Amniotic epithelial cell (primary cell): ENCODE measurements at places on chromosomes 3 and 15.

DNA sequence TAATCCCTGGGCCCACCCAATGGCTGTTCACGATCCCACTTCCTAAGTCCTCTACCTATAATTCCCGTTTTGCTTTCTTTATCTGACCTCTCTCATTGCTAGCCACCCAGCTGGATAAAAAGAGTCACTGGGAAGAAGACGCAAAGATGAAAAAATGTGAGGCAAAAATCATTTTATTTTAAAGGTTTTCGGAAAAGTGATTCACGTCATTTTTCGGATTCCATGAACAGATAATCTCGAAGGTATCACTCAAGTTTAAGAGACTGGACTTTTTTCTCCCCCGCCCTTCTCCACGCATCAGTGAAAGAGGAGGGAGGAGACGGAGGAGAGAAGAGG, 266.6 kb downstream of the CGGBP1 start:
- no peak for DNase-seq

- DNase-seq: no peak
These were observed 30.3 kb downstream of the MYLK start for GRCh38 chr3:123853686-123854372.

DNA sequence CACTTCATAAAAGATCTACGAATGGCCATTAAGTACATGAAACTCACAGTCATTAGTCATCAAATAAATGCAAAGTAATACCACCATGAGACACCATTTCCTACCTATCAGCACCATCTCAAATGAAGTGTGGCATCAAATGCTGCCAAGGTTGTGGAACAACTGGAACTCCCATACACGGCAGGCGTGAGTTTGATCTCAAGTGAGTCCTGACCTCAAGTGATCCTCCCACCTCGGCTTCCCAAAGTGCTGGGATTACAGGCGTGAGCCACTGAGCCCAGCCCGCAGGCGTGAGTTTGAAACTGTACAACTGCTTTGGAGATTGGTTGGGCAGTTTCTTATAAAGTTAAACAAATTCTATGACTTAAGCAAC, 28.8 kb upstream of the HDAC11 start:
- DNase-seq: peak; percentile 40

- DNase-seq: peak; percentile 22
These were observed 45.6 kb upstream of the WWTR1 start for GRCh38 chr3:149703466-149703865.

- DNase-seq: peak; percentile 39
These were observed 16.6 kb downstream of the HAPLN3 start for GRCh38 chr15:88878720-88879184.

- no peak for DNase-seq
These were observed 5.4 kb downstream of the MAPKBP1 start for GRCh38 chr15:41779662-41780157.

DNA sequence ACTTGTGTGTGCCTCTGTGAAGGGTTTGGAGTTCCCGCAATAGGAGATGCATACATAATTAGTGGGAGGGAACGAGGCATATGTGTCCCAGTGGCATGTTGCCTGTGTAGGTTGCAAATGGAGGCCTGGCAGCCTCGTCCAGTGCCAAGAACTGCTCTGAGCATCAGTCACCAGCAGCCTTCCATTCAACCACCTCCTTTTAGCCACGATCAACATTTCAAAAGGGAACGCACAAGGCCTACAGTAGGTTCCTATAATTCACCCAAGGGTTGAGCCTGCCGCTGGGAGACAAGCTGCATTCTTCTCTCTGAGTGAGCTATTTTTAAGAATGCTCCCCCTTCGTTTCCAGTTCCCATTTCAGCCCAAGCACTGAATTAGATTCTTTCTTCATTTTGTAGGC, 78.8 kb upstream of the CTNNB1 start:
- no peak for DNase-seq

DNA sequence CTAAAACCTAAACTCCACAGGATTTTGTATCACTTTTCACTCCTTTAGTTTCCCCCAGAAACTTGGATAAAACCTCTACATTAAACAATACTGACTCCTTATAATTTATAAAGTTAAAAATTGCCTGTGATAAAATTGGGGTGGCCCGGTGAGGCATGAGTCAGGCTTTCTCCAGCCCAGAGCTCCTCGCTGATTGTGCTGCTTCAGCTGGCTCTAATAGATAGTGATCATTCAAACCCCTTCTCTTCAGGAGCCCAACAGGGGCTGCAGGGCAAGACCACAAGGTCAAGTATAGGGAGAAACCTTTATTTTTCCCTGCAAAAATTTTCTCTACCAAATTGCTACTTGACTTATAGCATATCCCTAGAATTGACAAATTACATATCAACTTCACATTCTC, 308.2 kb downstream of the PLCL2 start:
- no peak for DNase-seq

DNA sequence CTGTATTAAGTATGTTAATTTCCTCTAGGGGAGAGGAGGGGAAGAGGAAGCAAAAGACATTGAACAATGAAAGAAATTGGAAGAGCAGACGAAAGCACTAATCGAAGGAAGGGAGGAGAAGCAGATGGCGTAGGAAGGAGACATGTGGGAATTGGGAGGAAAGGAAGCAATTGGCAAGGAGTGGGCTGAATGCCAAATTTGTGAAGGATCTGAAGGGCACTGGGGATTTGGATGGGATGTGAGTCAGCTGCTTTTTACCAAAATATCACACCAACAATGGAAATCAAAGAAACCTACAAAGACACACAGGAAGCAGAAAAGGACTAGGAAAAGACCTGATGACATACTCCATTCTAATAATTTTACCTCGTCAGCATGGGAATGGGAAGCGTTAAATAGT, 1029.8 kb downstream of the ROBO1 start:
- no peak for DNase-seq

DNA sequence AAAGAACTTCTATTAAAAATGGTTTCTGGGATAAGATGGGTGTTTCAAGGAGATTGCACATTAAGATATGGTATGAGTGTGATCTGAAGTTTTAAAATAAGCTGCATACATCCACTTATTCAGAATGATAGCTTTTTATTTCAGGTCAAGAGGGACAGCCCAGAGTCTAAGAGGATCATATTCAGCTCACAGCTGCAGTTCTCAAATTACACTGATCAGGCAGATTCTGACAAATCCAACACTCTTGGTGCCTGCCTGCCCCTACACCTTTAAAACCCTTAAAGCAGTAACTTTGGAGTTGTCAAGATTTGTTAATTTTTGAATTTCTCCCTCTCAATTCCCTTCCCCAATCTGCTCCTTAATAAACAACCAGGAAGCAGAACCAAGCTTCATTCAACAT, 9.1 kb upstream of the TMEM87A start:
- DNase-seq: no peak

GRCh38 chr15:92963794-92964193, 63.7 kb downstream of the CHD2 start:
- no peak for DNase-seq

- DNase-seq: no peak
These were observed 1.4 kb upstream of the CAMK2N2 start for GRCh38 chr3:184262764-184263179.

- no peak for DNase-seq
These were observed 23.7 kb upstream of the THSD4 start for GRCh38 chr15:71091601-71092000.

- no peak for DNase-seq
These were observed 34.5 kb upstream of the NR1I2 start for GRCh38 chr3:119747357-119747756.

GRCh38 chr15:68504681-68505170, 72.8 kb upstream of the ITGA11 start:
- DNase-seq: no peak

DNA sequence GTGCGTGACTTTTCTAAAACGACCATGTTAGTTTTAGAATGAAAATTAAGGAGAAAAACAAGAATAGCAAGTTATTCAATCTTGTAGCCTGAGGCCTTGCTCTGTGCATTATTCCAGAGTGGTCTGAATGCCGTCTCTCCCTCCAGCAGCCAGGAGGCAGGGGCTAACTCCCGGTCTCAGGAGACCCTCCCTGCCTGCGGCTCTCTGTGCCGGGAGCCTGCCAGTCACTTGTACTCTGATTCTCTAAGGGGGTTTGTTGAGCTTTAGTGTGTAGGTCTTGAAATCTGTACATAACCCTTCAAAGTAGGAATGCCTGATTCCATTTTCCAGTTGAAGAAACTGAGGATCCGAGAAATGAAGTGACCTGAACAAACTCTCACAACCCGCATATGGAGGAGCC, 97.3 kb downstream of the ARNT2 start:
- DNase-seq: no peak

- no peak for DNase-seq
These were observed 65.4 kb downstream of the FOXP1 start for GRCh38 chr3:71518089-71518488.

GRCh38 chr3:128620268-128620691, 30.3 kb downstream of the RPN1 start:
- no peak for DNase-seq

DNA sequence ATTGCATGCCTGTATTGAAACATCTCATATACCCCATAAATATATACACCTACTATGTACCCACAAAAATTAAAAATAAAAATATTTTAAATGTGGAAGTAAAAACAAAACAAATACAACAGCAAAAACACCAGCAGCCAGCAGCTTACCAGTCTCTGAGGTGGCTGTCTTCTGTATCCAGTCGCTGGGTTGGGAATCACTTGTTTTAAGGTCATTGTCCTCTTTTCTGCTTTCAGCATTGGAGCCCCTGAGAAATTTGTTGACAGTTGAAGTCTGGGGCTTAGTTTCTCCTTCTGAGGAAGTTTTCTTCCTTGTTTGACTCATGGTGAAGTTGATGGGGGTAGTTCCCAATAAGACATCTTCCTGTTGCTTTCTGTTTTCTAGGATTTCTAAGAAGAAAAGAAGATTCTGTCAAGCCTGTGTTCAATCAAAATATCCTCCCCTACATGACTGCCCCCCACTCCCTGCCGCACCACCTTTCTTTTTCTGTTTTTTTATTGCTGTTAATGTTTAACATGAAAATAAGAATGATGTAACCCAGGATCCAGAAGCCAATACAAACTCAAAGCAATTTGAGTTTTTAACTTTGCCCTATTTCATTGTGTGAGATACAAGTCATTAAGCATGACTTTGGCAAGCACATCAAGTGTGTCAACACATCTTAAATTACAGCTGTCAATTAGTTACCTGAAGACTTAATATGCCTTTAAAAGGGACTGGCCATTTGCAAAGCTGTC, at the start of gene LRRC31:
Gene LRRC31, minus strand, starts transcription at position 452 of the 737 bp plus-strand sequence. Its CDS starts 128 bp downstream, at position 324.
- no peak for DNase-seq

DNA sequence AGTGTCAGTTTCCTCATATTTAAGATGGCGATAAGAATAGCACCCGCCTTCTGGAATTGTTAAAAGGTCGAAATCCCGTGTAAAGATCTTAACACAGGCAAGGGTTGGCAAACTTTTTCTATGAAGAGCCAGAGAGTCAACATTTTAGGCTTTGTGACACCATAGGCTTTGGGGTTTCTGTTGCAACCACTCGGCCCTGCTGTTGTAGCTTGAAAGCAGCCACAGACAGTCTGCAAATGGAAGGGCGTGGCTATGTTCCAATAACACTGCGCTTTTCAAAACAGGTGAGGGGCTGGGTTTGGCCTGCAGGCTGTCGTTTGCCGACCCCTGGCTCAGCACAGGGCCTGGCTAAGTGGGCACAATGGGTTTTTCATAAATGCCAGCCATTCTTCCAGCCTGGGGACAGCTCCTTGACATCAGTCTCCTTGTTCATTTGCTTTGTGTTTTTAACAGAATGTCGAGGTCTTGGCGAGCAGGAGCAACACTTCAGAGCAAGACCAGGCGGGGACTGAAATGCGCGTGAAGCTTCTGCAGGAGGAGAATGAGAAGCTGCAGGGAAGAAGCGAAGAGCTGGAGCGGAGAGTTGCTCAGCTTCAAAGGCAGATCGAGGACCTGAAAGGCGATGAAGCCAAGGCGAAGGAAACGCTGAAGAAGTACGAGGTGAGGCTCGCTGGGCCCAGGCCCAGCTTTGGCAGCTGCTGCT, 75.2 kb upstream of the MYZAP start:
- no peak for DNase-seq

GRCh38 chr3:12471241-12471640, 13.0 kb upstream of the TSEN2 start:
- peak; percentile 40 for DNase-seq

DNA sequence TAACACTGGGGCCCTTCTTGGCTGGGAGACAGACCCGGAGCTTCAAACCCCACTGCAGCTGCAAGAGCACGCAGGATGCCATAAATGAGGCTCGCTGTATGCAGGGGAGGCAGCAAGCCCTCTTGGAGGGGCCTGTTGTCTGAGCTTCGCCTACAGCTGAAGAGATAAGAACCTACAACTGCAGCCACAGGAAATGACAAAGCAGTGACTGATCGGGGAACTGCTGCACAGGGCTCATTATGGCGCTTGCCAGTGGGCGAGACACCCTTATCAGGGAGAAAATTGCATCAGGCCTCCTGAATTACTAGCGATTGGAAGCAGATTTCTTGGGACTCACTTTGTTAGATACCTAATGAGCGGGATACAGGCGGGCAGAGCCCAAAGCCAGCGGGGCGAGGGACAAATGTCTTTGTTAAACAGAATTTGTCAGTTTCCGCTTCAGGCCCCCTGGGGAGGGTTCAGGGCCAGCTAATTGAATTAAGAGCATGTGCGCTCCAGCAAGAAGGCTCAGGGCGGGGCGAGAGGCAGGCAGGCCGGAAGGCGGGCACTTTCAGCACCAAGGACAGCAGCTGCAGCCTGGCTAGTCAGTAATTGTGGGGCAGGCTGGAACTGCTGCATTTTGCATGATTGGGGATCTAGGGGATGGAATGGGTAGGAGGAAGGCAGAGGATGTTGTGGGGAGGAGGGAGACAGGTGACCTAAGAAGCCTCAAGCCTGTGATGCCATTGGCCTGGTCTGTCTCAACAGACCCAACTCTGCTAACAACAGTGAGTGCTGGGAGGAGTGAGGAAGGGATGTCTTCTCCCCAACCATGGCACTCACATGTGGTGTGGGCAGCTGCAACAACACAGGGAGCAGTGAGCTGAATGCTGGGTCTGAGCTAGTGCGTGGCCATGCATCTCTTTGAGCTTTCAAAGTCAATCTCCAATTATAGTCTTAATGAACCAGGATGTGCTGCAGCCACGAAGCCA, 55.3 kb downstream of the CCDC33 start:
- peak; percentile 70 for DNase-seq

GRCh38 chr3:57688291-57688690, 4.6 kb downstream of the DENND6A start:
- DNase-seq: no peak

DNA sequence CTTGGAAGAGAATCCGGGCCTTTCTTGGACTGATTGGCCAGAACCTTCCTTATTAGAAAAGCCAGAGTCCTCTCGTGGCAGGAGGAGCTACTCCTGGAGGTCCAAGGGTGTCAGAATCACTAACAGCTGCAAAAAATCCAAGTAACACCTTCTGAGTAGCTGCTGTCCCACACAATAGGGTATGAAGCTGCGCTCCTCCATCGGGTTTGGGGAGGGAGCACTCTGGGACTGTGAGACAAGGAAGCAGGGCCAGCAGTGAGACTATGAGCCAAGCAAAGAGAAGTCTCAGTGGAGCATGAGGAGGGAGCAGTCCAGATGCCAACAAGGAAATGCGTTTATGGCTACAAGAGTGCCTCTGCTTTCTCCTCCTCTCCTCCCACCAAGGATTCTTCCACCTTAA, 21.7 kb downstream of the SEMA3G start:
- DNase-seq: no peak

- DNase-seq: no peak
These were observed 181.0 kb downstream of the UACA start for GRCh38 chr15:70582143-70582945.

- DNase-seq: no peak
These were observed 123.7 kb upstream of the CHRM5 start for GRCh38 chr15:33844597-33844996.
